Posterior vena cava (tissue), 2 donors: ENCODE measurements at places on chromosomes 3 and 15.
A peak's percentile ranks its signal among the peaks of the same experiment; 100 is the strongest.

- DNase-seq, result no peak
These were observed 20.9 kb downstream of the GMPS start for GRCh38 chr3:155891321-155891720.

DNA sequence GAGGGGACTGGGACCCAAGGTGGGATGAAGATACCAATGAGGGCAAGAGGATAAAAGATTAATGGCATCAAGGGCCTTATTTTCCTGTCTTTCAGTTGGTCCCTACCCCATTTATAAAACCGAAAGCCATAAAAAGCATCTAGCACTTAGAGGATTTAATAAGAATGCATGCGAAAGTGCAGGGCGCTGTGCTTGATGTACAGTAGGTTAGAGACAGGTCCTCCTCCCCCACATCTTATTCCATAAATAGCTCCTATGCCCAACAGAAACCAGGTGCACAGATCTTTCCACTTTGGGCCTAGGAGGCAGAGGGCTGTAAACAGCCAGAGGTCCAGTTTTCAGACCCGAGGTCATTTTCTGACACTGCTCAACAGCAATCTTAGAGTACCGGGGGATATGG is 1.2 kb downstream of the LPCAT4 start:
- DNase-seq, result no peak

- DNase-seq, result no peak
These were observed 62.9 kb downstream of the SLC28A2 start for GRCh38 chr15:45314960-45315359.

DNA sequence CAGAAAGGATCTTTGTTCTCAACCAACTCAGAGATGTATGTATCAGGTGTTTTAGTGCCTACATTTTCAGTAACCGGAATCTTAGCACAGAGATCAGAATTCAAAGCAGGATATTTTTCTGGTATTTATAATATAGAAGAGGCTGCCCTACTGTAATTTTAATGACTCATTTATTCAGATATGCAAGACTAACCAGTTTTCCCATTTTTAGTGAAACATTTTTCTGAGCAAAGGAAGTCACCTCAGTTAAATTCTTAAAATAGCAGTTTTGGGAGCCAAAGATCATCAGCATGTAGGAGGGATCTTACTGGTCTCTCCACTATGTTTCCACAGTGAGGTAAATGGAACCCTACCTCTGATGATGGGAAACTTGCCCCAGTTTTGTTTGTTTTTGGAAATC is 42.0 kb downstream of the SRP14 start:
- DNase-seq, result no peak

GRCh38 chr3:159829056-159829455 is 159.6 kb upstream of the IL12A start:
- DNase-seq, result no peak

- DNase-seq, result no peak
These were observed 235.7 kb downstream of the THRB start for GRCh38 chr3:24258727-24259600.

DNA sequence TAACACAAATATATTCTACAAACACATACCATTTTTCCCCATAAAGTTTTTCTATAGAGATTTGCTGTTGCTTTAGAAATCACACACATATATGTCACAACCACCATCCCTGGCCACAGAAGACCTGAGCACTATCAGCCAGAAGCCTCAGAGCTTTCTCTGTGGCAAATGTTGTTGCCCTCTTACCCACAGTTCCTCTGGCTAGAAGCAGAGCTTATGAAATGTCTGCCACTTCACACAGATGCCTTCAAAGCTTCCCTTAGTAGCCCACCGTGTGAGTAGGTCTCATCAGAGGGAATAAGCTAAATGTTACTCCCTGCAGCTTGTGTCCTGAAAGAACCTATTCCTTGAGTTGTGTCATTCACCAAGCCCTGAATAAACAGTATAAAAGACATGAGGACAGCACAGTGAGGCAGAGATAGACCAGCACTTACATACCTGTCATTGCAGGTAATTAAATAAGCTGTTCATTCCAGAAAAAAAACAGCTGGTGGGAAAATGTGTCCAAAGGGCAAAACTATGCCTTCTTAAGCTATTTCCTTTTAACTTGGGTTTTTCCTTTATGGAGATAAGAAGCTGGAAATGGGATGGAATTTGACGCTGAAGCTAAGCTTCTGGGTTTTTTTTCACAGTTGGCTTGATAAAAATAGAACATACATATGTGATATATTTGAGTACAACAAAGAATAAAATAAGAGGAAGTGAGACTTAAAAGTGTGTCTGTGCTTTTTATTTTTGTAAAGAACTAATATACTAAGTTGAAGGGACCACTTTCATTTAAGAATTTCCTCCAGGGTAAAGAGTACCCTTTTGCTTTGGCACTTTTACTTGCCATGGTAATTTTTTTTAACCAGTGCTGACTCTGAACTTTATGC is 391.4 kb downstream of the KCNH8 start:
- DNase-seq, result no peak

GRCh38 chr15:72169921-72170611 is 27.5 kb downstream of the GRAMD2A start:
- DNase-seq, result no peak

DNA sequence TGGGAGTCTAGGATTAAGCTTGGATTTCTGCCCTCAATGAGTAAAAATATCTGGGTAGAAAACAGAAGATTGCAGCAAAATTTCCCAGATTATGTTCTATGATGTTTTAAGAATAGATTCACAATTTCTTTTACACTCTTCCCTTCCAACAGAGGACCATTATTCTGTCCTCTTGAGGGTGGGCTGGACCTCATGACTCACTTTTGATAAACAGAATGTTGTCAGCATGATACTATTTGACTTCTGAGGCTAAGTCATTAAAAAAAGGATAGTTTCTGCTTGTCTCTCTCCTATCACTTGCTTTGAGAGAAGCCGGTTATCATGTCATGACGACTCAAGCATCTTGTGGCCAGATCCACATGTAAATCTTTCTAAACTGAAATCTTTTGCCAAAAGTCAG is 396.2 kb upstream of the CDIN1 start:
- DNase-seq, result no peak

DNA sequence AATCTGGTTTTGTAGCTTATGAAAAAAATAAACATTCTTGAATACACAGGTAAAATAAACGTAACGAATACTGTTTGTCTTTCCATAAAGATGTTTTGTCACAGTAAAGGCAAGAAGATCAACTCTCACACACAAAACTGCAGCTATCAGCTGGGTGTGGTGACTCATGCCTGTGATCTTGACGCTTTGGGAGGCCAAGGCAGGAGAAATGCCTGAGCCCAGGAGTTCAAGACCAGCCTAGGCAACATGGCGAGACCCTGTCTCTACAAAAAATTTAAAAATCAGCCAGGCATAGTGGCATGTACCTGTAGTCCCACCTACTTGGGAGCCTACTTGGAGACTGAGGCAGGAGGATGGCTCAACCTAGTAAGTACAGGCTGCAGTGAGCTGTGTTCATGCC is 39.6 kb downstream of the CBLB start:
- no peak for DNase-seq

GRCh38 chr3:182527745-182528144 is 265.6 kb upstream of the ATP11B start:
- DNase-seq, result no peak

GRCh38 chr15:43769584-43770228 is 7.1 kb downstream of the ELL3 start:
- no peak for DNase-seq

DNA sequence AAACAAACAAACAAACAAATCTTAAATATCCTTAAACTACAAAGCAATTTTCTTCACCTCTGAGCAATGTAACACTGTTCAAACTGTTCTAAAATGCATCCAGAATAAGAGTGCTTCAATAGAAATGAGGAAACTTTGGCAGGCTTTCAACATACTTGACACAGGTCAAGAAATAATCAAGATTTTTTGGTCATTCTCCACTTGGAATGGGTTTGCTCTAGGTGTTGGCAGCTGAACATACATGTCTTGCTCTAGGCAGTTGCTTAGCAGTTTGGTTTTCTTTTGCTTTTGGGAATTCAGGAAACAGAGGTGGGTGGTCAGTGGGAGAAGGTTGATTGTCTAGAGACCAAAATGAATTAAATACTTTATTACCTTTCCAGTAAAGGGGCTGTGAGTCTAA is 1.4 kb upstream of the LRRC3B start:
- no peak for DNase-seq

GRCh38 chr15:69474291-69474690 is 21.7 kb downstream of the RPLP1 start:
- DNase-seq, result no peak

- no peak for DNase-seq
These were observed 244.6 kb upstream of the WNT5A start for GRCh38 chr3:55731741-55732140.

DNA sequence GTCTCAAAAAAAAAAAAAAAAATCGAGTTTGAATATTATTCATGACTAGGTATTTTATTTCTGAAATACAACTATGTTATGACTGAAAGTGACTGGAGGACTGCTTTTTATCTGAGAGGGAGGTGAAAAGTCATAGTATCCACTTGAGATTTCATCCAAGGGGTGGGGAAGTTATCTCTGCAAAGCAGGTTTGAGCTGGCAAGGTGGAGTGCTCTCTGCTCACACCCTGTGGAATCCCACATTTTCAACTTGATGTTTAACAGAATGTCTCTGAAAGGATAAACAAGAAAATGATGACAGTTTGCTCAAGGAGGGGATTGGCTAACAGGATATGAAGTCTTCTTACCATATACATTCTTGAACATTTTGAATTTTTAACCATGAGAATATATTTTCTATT is 27.3 kb upstream of the SEC62 start:
- DNase-seq, result no peak

DNA sequence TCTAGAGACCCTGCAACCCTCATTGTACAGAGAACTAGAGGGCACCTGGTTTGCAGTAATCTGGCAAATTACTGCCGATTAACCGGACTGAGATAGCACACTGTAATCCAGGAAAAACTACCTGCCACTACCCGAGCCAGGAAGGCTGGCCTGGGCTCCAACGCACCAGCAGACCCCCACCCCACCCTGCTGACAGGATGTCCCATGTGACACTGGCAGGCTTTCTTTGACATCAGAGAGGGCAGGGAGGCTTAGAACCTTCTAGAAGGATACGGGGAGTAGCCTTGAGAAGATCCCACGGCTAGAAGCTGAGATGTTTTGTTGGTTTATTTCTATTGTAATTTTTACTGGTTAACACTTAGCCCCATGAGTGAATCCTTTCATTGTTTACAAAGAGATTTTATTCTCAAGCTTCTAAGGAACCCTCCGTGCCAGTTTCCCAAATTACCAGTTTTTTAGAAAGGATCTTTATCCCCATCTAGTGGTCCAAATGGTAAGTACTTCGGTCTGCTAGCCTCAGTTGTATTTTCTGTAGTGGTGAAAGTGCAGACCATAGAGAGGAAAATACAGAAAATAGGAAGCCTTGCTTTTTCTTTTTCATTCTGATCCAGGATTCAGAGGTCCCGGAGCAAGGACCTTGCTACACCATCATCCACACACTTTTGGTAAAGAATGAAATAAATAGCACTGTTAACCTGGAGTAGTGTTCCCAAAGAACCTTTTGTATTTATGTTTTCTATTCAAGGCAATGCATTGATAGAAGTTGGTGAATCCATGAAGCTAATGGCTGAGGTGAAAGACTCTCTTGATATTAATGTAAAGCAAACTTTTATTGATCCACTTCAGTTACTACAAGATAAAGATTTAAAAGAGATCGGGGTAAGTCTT is 81.9 kb upstream of the ADAMTSL3 start:
- DNase-seq, result no peak

- no peak for DNase-seq
These were observed 61.3 kb upstream of the LPP start for GRCh38 chr3:188092648-188093047.

DNA sequence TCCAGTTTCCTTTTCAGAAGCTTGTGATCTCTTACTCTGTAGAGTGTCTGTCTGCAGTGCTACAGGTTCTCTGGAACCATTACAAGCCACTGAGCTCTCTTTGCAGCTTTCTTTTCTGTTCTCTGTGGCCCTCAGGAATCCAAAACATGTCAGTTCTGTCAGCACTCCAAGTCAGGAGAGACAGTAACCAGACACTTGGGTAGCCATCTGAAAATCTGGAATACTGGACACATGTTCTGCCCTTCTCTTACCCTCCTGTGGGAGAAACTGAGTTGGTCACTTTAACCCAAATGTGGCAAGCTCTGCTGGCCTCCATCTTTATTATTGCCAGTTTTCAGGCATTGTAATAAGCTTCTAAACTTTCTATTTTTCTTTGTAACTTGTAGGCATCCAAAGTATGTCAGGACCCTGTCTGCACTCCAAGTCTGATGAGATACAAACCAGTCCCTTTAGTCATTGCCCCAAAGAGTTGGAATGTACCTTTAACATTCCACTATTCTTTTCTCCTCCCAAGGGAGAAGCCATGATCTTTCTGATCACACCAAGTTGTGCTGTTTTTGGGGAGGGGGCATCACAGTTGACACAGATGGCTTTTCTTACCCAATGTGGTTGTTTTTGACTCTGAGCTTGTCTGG is 183.7 kb downstream of the DPH6 start:
- DNase-seq, result no peak

DNA sequence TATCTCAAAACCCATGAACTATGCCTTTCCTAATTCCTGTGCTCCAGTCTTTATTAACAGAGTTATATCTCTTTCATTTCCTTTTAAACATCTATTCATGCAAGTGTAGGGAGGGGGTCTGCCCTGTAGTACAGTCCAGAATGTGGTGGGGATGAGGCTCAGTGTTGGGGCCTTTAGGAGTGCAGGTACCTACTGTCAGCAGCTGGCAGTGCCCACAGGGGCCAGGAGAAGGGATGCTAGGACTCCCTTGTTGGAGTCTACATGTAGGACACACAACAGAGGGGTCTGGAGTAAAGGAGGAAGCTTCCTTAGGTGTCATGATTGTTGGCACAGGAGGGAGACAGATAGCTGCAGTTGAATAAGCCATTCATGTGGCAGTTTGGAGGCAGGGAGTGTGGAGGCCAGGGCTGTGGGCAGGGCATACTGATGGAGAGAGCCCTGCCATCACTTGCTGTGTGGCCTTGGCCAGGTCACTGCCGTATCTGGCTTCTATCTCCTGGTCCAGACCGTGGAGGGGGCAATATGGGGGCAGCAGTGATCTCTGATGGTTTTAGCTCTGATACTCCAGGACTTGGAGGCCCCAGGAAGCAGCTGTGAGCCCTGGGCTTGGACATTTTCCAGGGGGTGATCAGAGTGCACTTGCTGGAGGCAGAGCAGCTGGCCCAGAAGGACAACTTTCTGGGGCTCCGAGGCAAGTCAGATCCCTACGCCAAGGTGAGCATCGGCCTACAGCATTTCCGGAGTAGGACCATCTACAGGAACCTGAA is 29.5 kb downstream of the ESYT3 start:
- DNase-seq, result peak; percentile 45

GRCh38 chr15:80447077-80447476 is 42.9 kb downstream of the ARNT2 start:
- DNase-seq, result no peak
